Epithelial cell of proximal tubule (primary cell): ENCODE measurements at places on chromosomes 1 and 21. TPM values are rescaled to one million over a fixed set of nuclear protein-coding genes. Genes with fewer than 3 reads are reported as not detected.

GRCh38 chr1:17212487-17213121, 7.7 kb downstream of the PADI1 start:
- no peak for DNase-seq

The IFI6 gene
- 6.4 and 28.3 TPM in 2 replicates for total RNA-seq

The REG4 gene
- not detected in 2 replicates for total RNA-seq

DNA sequence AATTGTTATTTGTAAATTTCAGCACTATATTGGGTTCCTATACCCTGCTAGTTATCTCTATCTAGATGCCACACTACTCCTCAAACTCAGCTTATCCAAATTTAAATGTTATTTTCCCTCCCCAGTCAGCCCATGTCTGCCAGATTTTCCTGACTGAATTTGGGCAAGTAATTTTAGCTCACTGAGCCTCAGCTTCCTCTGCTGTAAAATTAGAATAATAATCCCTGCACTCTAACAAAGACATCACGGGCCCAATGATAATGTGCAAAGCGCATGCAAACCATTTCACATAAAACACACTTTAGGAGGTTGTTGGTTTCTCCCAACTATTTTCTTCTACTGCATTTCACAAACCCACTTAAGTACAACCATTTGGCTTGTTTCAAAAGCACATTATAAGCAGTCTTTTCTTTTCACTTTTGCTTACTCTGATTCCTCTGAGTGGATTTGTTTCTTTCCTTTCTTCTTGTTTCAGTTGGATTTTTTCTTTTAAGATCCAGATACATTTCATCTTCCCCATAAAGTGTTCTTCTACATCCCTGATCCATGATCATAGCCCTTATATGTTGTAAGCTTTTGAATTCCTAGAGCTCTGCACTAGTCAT, 152.8 kb upstream of the DPT start:
- DNase-seq, result no peak

GRCh38 chr21:45818904-45819285, 162.7 kb upstream of the COL6A1 start:
- peak; percentile 51 for DNase-seq
